PC-3 (cell line): ENCODE measurements at places on chromosomes 12 and 14. TPM values are rescaled to one million over a fixed set of nuclear protein-coding genes. Genes with fewer than 3 reads are reported as not detected.

The KRT75 gene
- total RNA-seq: 32.8 and 38.5 TPM in 2 replicates

DNA sequence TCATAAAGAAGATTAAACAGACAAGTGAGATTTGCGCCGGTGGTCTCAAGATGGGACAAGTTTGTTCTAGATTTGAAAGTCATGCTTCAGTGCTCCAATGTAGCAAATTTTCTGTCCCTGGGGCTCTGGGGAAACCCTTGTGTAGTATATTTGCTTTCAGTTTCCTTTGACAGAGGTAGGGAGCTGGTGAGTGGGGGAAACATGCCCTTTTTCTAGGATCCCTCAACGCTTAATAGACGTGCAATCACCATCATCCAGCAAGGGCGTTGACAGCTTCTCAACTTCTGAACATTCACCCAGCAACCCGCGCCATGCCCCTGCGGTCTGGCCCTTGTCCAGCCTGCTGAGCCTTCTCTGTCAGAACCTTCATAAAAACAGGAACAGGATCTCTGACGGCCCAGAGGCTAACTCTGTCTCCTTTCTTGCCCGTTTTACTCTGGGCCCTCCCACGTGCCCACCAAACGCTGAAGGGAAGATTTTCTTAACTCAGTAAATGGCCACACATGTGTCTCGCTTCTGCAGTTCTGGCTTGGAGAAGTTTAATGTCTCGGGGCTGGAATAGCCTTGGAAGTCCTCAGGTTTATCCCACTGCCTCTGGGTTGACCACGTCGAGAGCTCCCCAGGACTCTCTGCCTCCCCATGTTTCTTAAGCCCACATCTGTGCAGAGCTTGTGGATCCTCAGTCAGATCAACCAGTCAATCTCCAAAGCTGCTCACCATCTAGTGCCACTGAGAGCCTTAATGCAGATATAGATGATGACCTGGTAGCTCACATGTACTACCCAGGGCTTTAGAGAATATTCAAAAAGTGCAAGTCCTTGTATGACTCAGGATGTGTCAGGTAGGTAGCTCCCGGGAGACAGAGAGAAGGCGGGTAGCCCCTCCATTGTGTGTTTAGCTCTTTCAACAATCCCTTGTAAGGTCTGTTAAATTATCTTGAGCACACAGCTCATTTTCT, 58.1 kb upstream of the CCND2 start:
- no peak overlapping the region for H3K27ac ChIP-seq
- H3K27me3 ChIP-seq: peaks cover 52% of the 10 kb centered on the region
- no peaks in the 10 kb centered on the region for H3K36me3 ChIP-seq
- H3K4me1 ChIP-seq: no peaks in the 10 kb centered on the region
- H3K4me3 ChIP-seq: no peak overlapping the region

DNA sequence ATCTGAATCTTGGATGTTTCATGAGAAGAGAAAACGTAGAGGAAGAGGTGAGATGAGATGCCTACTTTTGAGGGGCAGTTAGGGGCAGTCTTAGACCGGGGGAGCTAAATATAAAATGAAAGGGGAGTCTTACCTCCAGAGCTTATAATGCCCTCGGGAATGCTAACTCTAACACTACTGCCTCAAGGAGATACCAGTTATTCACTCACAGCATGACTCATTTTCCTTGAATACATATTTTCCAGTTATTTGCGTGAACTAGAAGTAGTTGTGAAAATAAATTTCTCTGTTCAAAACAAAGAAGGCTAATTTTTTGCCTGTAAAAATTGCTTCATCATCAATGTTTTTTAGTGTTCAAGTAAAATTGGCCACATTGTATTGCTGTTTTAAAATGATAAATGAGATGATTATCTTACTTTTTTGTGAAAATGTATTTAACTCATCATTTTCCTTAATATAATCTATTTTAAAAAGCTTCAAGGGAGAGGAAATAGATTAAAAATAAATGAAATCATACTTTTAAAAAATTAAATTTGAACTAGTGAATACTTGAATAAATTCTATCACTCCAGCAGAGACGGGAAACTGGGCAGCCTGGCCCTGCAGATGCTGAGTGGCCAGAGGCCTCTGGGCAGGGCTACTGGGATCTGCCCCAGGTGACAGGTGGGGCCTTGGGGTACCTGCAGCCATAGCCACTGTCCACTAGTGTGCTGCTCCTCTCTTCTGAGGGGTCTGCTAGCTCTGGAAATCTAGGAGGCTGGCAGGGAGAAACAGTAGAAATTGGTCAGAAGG, 339.3 kb downstream of the EGLN3 start:
- H3K4me1 ChIP-seq: peaks cover 18% of the 10 kb centered on the region
- H3K36me3 ChIP-seq: no peaks in the 10 kb centered on the region
- no peak overlapping the region for H3K27ac ChIP-seq
- H3K27me3 ChIP-seq: no peaks in the 10 kb centered on the region

DNA sequence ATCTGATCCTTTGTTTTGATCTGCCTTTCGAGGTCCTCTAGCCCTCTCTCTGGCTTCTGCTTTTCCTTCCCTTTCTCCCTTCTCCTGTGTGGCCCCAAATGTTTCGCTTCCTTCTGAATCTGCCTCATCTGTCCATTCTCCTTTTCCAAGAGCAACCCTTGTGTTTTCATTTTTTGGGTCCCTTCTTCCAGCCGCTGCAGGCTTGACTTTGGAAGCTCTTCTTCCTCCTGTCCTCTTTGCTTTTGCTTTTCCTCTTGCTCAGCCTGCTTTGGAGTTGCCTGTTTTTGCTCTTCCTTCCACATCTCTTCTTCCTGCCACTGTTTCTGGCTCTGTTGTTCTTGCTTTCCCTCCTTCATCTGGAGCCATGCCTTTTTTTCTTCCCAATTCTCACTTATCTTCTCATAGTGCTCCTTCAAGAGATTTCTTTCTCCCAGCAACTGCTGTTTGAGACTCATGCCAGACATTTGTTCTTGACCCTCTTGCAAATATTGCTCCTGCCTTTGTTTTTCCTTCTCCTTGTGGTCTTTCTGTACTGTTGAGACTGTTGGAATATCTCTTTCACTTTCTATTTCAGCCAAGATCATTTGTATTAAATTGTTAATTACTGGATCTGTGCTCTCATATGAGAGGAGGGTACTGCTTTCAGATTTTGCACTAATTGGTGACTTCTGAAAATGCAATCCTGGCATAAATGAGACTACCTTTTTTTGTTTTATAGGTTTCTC, 42.4 kb downstream of the FAM186A start:
- H3K27ac ChIP-seq: no peak overlapping the region
- no peaks in the 10 kb centered on the region for H3K27me3 ChIP-seq
- H3K4me1 ChIP-seq: peaks cover 5% of the 10 kb centered on the region; the same call in 1 of the 2 replicates
- H3K4me3 ChIP-seq: no peak overlapping the region
- DNase-seq: no peak
- H3K36me3 ChIP-seq: no peaks in the 10 kb centered on the region

The GRIP1 gene
- 2.0 and 8.4 TPM in 2 replicates for total RNA-seq

The CRACR2A gene
- not detected in 2 replicates for total RNA-seq

DNA sequence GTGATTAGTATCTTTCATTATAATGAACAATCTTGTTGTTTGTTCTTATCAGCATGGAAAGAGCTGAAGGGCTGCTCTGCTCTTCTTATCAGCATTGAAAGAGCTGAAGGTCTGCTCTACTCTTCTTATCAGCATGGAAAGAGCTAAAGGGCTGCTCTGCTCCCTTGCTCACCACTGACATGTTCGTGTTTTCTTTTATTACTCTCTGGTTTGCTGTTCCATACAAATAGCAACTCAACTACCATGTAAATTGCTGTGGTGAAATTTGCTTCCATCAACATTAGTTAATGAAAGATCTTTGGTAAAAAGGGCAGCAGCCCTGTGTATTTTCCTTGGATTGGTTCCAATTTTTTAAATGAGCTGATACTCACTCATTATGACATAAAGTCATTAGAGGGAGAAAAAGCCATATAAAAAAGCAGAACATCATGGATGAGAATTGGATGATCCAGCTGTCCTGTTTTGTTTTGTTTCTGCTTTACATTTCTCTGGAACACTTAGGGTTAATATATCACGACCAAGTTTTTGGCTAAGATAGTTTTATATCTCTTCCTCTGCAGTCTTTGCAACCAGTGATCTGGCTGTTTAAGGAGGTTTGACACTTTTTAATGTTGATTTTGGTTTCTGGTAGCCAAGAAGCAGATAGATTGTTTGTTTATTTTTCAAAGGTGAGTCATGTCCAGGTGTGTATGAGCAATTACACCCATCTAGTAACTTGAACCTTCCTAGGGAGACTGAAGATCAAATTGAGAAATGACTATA, 356.6 kb downstream of the CEP128 start:
- H3K4me1 ChIP-seq: peaks cover 36% of the 10 kb centered on the region
- peak; percentile 93 for DNase-seq
- no peak overlapping the region for H3K4me3 ChIP-seq
- peak overlapping the region; percentile 57 for H3K27ac ChIP-seq

The C3AR1 gene
- not detected in 2 replicates for total RNA-seq

GRCh38 chr14:96623676-96624484, 121.7 kb downstream of the PAPOLA start:
- H3K36me3 ChIP-seq: no peaks in the 10 kb centered on the region
- H3K27me3 ChIP-seq: peaks cover 76% of the 10 kb centered on the region
- H3K27ac ChIP-seq: no peak overlapping the region
- H3K4me3 ChIP-seq: no peak overlapping the region
- H3K4me1 ChIP-seq: peaks cover 7% of the 10 kb centered on the region; the same call in 1 of the 2 replicates

DNA sequence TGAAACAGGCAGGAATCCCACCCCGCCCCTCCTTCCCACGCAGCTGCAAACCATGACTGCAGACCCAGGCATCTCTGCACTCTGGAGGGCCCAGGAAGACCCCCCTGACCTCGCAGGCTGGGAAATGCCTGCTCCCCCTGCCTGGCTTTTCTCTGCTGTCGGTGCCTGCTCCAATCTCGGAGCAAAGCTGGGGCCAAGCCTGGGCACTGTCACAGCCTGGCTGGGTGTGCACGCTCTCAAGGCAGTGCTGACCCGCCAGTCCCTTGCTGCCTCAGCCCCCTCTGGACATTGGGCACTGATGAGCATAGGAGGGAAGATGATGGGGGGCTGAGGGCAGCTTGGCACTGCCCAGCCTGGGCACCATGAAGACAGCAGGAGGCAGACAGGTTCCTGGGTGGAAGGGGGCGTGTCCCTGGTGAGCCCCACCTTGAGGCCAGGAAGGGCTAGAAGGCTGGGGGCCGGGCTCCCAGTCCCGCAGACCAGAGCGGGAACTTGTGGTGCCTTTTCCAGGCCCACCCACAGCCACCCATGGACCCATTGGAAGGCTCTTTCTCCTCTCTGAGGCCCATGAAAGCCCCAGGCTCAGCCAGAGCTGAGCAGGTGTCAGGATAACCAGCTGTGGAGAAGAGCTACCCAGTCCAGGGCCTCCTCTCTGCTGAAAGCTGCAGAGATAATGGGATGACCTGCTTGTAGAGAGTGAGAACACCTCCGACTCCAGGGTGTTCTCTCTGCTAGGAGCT, 10.7 kb upstream of the ZNF605 start:
- H3K27me3 ChIP-seq: no peaks in the 10 kb centered on the region
- no peaks in the 10 kb centered on the region for H3K4me1 ChIP-seq
- H3K27ac ChIP-seq: no peak overlapping the region
- H3K4me3 ChIP-seq: no peak overlapping the region

The DPF3 gene
- total RNA-seq: 16.6 and 30.5 TPM in 2 replicates

GRCh38 chr12:6937481-6938352, 5.9 kb upstream of the RNU7-1 start:
- peak overlapping the region; percentile 31 for H3K27ac ChIP-seq
- peaks cover 4% of the 10 kb centered on the region; the same call in 1 of the 2 replicates for H3K36me3 ChIP-seq
- H3K4me3 ChIP-seq: peak overlapping the region; percentile 62
- peaks cover 7% of the 10 kb centered on the region; the same call in 1 of the 2 replicates for H3K4me1 ChIP-seq

- H3K4me1 ChIP-seq: no peaks in the 10 kb centered on the region
- H3K27ac ChIP-seq: no peak overlapping the region
- H3K4me3 ChIP-seq: no peak overlapping the region
Measured at GRCh38 chr12:115972241-115972640, 305.3 kb downstream of the MED13L start.

- H3K4me3 ChIP-seq: no peak overlapping the region
- H3K27me3 ChIP-seq: no peaks in the 10 kb centered on the region
- peak; percentile 84 for DNase-seq
- no peaks in the 10 kb centered on the region for H3K36me3 ChIP-seq
Measured at GRCh38 chr14:61479746-61480502, 158.5 kb downstream of the PRKCH start.

The RGS6 gene
- not detected in 2 replicates for total RNA-seq

GRCh38 chr12:26744697-26745440, 88.1 kb downstream of the ITPR2 start:
- H3K4me1 ChIP-seq: peaks cover 22% of the 10 kb centered on the region
- H3K36me3 ChIP-seq: no peaks in the 10 kb centered on the region
- H3K27me3 ChIP-seq: no peaks in the 10 kb centered on the region
- no peak overlapping the region for H3K4me3 ChIP-seq
- DNase-seq: no peak
- no peak overlapping the region for H3K27ac ChIP-seq

- no peak for DNase-seq
- H3K4me1 ChIP-seq: no peaks in the 10 kb centered on the region
Measured at GRCh38 chr14:105845725-105846309, 319.4 kb downstream of the TMEM121 start.

- peak; percentile 87 for DNase-seq
- no peaks in the 10 kb centered on the region for H3K27me3 ChIP-seq
- peak overlapping the region; percentile 21; the same call in 1 of the 2 replicates for H3K4me3 ChIP-seq
Measured at GRCh38 chr14:61218157-61218556, 63.0 kb downstream of the TMEM30B start.

DNA sequence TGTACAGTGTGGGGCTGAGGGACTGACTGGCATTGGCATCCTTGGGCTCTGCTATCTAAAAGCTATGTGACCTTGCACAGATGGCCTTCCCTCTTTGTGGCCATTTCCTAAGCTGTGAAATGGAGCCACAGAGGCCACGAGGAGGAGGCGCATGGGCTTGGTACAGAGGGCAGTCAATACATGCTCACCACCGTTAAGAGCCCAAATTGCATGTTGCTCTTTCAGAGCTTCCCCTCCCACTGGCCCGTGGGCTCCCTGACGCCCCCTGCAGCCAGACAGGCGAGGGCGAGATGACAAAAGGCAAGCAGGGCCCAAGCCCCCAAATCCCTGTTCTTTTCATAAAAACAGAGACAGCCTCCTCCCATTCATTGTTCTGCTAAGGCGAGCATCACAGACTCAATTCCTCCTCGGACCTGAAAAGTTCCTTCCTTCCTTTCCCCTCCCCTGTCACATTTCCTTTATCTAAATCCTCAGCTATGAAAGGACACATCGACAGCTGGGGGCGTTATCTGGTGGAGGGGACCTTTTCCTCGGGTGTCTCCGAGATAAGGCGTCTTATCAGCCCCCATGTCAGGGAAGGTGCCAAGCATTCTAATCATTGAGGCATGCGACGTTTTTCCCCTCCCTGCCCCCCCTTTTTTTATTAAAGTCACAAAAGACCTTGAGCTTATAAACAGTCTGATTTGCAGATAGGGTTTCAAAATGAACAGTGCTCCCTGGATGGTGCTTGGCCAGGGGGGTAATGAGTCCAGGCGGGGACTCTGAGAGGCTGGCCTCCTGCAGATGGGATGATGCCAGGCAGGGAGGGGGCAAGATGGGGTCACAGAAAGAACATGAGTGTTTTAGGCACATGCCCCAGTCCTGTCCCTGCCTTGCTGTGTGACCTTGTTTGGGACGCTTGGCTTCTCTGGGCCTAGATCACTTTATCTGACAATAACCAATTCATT, 26.4 kb downstream of the FAM222A start:
- H3K27ac ChIP-seq: no peak overlapping the region
- no peaks in the 10 kb centered on the region for H3K4me1 ChIP-seq
- no peak overlapping the region for H3K4me3 ChIP-seq
- DNase-seq: no peak
- H3K36me3 ChIP-seq: no peaks in the 10 kb centered on the region
- H3K27me3 ChIP-seq: no peaks in the 10 kb centered on the region

The CYP46A1 gene
- total RNA-seq: 0.52 and 1.2 TPM in 2 replicates
